ENCODE measurements at places on chromosomes 11 and 22. TPM values are rescaled to one million over a fixed set of nuclear protein-coding genes. Genes with fewer than 3 reads are reported as not detected.

- DNase-seq: no peak
Observed at GRCh38 chr11:10376061-10376460, 71.2 kb downstream of the ADM start.

GRCh38 chr11:129589190-129589860, 213.7 kb downstream of the BARX2 start:
- peak; percentile 39 for DNase-seq

GRCh38 chr11:57679396-57679795, 11.5 kb downstream of the ZDHHC5 start:
- no peak for DNase-seq

GRCh38 chr11:8206251-8207079, 37.6 kb upstream of the RIC3 start:
- peak; percentile 80 for DNase-seq

SYT12 gene
- 0.50 TPM for total RNA-seq

KRTAP5-9 gene
- total RNA-seq: not detected

RASL10A gene
- 0.09 TPM for total RNA-seq

- DNase-seq: no peak
Observed at GRCh38 chr11:74446532-74446938, 20.8 kb downstream of the KCNE3 start.

GRCh38 chr22:27440304-27440865, 361.2 kb downstream of the MN1 start:
- no peak for DNase-seq

- no peak for DNase-seq
Observed at GRCh38 chr11:19805827-19806226, 93.2 kb downstream of the NAV2 start.

- DNase-seq: no peak
Observed at GRCh38 chr11:79007771-79008402, 432.9 kb downstream of the TENM4 start.

GRCh38 chr22:49026494-49027367, 800.9 kb downstream of the BRD1 start:
- peak; percentile 45 for DNase-seq

DNA sequence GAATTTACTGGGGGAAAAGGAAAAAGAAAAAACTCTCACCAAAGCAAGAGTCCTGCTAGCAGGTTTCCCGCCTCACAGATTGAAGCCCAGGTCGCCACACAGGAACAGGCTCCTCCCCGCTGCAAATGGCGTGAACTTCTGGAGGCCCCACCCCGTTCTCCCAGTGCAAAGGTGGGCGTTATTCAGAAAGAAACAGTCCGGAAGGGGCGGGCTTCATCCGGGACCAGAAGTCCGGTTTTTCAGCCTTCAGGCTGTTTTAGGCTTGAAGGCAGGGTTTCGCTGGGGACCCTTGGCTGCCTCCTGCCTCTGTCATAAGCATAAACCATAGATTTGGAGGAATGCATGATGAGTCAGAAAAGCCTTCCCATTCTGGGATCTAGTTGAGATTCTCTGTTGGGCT, 148.3 kb upstream of the POU2AF2 start:
- DNase-seq: peak; percentile 3

GRCh38 chr11:72293910-72294615, 50.1 kb upstream of the PHOX2A start:
- no peak for DNase-seq

DNA sequence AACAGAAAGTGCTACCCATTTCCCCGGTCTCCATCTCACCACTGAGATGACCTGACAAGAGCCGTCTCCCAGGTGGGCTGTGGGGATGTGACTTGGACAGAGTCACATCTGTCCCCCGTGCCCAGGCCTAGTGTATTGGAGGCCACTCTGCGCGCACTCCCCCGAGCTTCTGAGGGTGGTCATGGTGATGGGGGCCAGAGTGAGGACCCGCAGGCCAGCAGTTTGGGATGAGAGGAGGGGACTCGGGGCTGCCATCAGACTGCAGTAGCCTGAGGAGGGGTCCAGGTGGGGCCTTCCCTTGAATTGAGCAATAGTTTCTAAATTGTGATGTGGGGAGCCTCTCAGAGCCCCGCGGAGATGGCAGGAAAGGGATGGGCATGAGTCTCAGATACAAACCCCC, 852.6 kb downstream of the TBC1D22A start:
- DNase-seq: no peak

GRCh38 chr11:70466154-70466553, 67.8 kb downstream of the CTTN start:
- no peak for DNase-seq
